Activated T-cell treated with anti-CD3 and anti-CD28 coated beads for 1 hour (primary cell): ENCODE measurements at places on chromosomes 7 and 10.

- DNase-seq, result peak; percentile 39
Measured at GRCh38 chr7:5143935-5144903, 45.8 kb upstream of the WIPI2 start.

DNA sequence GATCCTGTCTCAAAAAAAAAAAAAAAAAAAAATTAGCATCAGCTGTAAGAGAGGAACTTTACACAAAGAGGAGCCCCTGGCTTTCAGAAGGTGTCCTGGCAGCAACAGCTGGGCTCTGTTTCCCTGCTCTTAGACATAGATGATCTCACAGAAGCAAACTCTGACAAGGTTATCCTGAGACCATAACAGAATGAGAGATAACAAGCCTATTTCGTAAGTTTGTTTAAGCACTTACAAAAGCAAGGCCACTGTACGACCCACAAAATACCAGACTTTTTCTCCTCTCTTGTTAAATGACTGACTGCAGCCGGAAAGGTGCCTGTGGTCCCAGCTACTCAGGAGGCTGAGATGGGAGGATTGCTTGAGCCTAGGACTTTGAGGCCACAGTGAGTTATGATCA lies 33.3 kb upstream of the OTUD1 start:
- DNase-seq, result no peak

- DNase-seq, result no peak
Measured at GRCh38 chr7:96322847-96323461, 1.1 kb upstream of the SLC25A13 start.

DNA sequence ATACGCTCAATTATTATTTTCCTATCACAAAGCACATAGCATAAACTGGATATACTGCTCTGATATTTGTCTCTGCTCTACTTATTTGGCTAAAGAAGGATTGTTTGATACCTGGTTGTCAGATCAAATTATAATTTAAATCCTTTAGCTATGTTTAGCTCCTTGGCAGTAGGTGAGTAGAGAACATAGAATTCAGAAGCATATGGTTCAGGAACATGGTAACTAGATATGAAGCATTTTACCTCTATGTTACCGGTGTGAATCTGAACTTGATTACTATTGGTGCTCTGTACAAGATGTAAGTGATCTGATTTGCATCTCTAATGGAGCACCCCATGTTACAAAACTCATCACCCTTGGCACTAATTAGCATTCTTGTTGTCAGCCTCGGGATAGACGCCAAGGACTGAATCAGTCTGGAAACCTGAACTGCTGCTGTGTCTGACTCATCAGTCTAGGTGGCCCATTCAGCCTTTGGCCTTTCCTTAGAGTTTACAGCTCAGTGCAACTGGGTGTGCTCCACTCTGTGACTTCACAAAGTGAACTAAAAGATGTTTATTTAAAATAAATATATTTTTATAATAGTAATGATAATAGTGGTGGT lies 12.3 kb upstream of the MYPN start:
- no peak for DNase-seq

- DNase-seq, result no peak
Measured at GRCh38 chr7:109895536-109895935, 1195.4 kb upstream of the LRRN3 start.

DNA sequence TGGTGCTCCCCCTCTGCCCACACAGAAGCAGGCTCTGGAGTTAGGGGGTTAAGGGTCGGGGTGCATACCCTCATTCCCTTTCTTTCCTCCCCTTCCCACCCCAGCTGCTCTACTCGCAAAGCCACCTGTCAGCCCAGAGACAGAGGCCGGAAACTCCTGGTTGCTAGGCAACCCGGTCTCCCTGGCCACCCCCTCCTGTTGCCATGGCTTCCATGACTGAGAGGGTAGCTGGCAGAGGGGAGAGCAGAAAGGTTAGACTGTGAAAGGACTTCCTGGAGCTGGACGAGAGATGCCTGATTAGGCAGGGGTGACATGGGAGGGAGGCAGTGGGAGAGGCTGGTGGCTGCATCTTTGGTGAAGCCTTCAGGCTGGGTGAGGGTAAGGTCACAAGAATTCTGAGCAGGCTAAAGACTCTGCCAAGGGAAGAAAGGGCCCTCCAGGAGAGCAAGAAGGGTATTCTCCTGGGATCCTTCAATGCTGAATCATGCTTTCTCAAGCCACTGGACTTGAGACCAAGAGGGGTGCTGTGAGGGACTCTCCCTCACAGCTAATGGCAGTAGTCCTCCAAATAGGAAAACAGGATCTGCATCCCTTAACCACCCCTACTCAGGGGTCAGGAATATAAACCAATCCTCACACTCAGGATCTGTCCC lies 5.4 kb downstream of the PSD start:
- no peak for DNase-seq

DNA sequence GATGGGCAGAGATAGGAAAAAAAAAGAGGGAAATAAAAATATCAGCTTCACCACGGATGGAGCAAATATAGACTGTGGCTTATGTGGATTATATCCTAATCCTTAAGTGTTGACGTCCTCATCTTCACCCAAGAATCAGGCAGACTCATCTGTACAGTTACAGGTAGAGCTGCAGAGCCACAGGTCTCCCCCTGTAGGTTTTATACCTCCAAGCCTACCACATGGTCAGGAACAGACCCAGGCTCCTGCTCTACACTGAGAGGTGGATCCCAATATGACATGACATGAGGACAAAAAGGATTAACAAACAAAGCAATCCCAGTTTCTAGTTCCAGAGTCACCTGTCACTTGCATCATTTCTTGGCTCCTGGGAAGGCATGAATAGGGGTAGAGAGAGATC lies 400.8 kb downstream of the SEMA3D start:
- DNase-seq, result no peak

DNA sequence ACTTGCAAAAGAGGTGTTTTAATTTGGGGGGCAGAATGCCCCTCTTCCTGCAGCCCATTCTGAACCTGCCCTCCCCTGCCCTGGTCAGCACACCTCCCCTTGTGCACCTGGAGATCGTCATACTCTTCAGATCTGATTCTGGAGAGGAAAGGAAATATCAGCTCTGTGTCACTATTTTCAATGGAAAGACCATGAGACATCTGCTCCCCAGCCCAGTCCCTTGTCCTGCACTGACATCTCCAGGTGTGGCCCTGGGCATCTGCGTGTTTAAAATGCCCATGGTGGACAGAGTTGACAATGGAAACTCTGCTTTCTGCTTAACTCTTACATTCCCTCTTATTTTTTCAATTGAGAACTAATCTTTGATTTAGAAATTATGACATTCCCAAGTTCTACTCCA lies 41.6 kb upstream of the RASGEF1A start:
- DNase-seq, result no peak

GRCh38 chr10:109593682-109594081 lies 329.6 kb downstream of the XPNPEP1 start:
- DNase-seq, result no peak

DNA sequence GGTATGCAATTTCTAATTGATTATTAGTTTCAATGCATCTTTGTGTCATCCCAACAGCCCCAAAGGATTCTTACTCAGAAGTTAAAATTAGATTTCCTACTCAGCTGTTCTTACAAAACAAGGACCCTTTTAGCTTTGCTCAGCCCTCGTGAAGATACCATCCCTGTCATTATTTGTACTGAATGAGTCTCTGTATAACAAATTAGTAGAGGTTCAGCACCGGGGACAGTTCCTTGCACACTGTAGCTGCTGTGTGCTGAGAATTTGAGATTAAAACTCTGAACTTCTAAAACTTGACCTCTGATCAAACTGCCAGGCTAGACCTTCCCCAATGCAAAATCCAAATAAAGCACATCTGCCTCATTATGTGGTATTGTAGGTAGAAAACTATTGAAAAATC lies 299.1 kb downstream of the LHFPL3 start:
- DNase-seq, result no peak

DNA sequence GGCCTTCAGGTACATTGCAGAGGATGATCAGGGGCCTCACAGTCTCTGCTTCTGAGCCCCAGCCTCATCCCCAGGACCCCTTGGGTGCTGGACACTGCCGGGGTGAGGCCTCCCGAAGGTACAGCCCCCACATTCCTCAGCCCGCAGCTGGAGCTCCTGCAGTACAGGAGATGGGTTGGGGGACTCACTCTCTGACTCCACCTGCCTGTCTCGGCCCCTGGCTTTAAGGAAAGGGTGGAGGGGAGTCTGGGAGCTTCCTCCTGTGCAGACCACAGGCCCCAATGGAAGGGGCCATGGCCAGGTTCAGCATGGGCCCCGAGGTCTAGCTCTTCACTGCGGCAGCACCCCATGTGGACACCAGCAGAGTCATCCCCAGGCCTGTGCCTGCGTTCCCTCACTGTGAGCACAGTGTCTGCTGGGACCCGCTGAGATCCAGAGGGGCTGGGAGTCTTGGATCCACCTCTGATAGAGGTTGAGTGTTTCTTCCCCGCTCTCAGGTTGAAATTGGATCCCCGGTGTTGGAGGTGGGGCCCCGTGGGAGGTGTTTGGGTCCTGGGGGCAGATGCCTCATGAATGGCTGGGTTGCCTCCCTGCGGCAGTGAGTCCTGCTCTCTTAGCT lies 99.9 kb downstream of the PRKAG2 start:
- DNase-seq, result no peak

DNA sequence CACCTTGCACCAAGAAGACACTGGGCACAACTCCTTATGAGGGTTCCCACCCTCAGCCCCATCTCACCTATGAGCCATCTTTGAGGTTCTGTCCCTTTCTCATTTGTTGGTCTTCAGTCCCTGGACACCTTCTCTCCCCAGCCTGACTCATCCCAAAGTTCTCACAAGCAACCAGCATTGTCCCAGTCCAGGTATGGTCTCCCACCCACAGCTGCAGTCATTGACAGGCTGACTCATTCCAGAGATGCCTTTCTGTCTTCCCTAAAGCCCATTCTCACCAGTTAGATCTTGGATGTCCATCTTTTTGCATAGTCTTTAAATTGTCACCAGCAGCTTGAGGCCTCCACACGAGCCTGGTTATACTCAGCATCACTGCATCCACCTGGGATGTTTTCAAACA lies 26.7 kb upstream of the BMPR1A start:
- no peak for DNase-seq

DNA sequence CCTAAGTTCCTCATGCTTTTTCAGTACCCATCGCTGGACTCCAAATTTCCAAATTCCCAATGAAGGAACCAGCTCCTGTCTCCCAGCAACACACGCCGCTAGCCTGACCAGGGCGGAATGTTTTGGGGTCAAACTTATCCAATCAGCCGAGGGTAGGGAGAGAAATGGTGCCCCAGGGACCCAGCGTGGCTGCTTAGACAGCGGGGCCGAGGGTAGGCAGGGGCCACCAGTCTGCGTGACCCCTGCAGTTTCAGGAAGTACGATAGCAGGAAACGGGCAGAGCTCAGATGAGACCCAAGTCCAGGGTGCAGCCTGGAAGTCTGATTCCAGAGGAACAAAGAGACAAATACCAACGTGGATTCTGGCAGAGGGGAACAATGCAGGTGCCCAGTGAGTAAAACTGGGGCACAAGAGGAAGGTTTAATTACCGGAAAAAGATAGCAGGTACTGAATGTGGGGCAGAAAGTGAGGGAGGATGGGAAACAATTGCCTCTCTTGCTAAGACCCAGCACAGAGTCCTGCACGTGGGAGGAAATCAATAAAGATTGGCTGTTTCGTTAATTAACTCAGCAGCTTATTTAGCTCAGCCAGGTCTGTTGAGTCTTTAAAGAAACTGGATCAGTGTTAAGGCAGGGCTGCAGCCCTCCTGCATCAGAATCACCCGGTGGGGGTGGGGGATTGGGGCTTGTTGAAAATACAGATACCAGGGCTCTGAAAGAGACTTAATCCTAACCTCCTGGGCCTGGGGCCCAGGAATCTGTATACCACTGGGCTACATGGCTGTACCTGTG lies 50.4 kb upstream of the NFE2L3 start:
- no peak for DNase-seq

- DNase-seq, result no peak
Measured at GRCh38 chr7:24017519-24017918, 266.5 kb upstream of the NPY start.

GRCh38 chr7:120992965-120993494 lies 4.5 kb downstream of the CPED1 start:
- no peak for DNase-seq

- no peak for DNase-seq
Measured at GRCh38 chr10:29084681-29085307, 204.1 kb upstream of the LYZL1 start.

DNA sequence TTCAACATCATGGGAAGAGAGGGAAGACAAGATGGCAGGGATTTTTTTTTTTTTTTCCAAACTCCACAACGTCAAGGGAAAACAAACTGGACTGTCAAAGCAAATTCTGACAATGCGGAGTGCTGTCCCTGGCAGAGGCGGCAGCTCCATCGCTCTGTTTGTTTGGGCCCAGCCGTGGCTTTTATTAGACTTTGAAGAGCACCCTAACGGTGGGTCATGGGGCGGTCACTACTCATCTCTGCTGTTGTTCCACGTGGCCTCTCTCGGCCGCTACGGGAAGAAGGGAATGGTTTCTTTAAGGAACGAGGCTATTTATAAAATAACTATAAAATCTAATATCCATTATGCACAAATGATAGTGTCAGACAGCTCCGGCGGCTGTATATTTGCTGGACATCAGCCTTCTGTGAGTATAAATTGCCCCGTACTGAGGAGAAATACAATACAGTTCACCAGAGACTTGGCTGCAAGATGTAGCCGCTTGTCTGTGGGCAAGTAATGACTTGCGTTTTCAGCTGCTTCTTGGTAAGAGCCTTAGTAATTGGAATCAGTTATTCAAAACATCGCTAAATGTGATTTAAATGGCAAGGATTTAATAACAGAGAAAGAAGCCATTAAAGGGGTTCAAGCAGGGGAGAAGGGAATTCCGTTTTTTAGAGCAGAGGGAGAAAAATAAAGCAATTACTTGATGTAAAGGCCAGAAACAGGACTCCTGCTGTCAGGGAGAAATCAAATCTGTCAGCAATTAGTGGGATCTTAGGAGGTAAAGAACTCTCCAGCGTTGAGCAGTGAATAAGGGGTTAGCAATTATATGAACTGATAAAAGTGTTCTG lies 61.7 kb upstream of the RAB11FIP2 start:
- no peak for DNase-seq

- no peak for DNase-seq
Measured at GRCh38 chr7:47669901-47670384, 88.0 kb upstream of the TNS3 start.

DNA sequence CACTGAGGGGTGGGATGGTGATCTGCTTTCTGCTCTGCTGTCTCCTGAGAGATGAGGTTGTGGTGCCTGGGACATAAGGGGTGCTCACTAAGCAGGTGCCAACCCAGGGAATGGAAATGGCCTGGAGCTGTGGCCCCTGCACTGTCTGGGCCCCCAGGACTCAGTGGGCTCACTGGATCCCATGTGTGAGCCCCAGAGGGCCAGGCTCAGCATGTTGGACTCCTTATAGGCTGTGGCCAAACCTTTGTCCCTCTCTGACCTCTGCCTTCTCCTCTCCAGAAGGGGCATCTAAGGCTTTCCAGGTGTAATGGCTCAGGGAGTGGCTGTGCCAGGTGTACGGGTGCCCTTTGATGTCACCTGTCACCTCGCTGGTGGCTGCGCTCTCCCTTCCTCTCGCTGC lies 56.4 kb downstream of the NEUROG3 start:
- no peak for DNase-seq

- no peak for DNase-seq
Measured at GRCh38 chr7:142784716-142785115, 13.9 kb downstream of the PRSS2 start.
